ENCODE measurements at places on chromosomes 1 and 21. TPM values are rescaled to one million over a fixed set of nuclear protein-coding genes. Genes with fewer than 3 reads are reported as not detected.

The CFHR5 gene
- not detected for total RNA-seq

DNA sequence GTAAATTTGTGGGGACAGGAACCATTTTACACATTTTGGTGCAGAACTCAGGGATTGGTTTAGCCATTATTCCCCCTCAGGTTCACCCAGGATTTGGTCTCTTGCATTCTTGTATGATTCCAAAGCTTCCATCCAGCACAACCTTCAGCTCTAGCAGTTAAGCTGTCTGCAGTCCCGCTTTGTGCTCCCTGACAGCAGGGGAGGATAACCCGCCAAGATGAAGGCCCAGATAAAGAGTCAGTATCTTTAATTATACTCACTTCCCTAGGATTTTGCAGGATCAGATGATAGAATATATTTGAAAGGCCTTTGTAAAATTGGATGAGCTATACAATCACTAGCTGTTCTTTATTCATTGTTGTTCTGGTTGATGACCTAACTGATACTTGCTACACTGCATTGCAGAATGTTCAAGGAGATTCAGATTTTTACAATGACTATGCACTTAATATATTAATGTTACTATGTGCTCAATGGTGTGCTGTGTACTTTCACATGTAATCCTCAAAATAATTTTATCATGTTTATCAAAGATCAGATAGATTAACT is 49.8 kb downstream of the SLC16A1 start:
- DNase-seq = no peak

The IL10 gene
- total RNA-seq = 2.3 TPM

- DNase-seq = no peak
These were observed 145.3 kb upstream of the RRP15 start for GRCh38 chr1:218139761-218140160.

DNA sequence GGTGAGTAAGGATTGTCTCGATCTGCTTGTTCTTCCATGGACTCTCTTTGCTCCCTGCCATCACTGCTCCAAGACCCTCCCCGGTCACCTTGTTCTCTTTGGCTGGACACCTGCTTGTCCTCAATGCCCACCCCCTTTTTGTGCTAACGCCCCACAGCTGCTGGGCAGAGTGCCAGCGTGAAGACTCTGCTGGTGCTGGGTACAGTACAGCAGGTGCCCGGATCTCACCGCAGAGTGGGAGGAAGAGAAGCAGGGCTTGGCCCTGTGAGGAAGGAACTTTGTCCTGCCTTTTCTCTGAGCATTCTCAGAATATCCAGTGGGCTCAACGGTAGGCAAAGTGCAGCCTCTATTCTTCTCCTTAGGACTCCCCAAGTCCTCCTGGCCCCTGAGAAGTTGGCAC is 90.1 kb downstream of the PLXNA2 start:
- no peak for DNase-seq

The IFNLR1 gene
- 19.2 TPM for total RNA-seq

The ZSWIM5 gene
- 1.1 TPM for total RNA-seq

DNA sequence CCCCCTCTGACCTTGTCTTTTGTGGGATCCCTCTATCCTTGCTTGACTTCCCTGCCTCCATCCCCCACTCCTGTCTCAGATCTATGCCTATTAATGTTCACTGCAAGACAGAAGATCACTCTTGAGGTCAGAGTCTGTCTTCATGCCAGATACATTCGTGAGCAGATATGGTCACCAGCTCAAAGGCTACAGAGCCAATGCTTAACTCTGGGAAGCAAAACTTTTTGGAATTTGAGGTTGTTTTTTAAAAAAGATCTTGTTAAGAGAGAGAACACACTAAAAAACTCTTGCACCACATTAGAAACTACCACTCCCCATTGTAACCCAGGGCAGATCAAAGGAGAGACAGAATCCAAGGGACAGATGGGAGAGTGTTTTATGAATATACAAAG is 17.1 kb upstream of the A3GALT2 start:
- DNase-seq = no peak

The SLC5A3 gene
- 37.6 TPM for total RNA-seq

The LCE1A gene
- total RNA-seq = not detected

The EFCAB14 gene
- 48.6 TPM for total RNA-seq

The TSPAN2 gene
- total RNA-seq = 2.1 TPM

- no peak for DNase-seq
These were observed 6.1 kb downstream of the SLC25A24 start for GRCh38 chr1:108194051-108194450.
